ENCODE measurements at places on chromosomes 5 and 9.
A peak's percentile ranks its signal among the peaks of the same experiment; 100 is the strongest.

DNA sequence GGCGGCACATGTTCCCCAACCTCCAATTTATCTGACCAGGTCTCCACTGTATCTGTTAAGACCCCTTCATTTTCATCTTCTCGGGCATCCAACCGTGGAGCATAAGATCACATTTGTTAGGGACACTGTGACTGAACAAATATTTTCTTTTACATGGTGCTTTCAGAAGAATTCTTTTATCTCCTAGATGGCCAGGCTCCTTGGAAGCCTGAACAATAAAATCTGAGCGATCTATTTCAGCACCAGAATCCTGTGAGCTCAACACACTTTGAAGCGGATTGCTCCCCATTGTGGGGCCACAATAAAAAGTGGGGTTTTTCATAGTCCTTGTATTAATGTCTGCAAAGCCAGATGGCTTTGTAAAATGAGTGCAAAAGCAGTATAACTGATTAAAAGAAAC, 273.7 kb downstream of the CD180 start:
- DNase-seq: no peak

GRCh38 chr5:154646745-154647113, 108.4 kb upstream of the LARP1 start:
- no peak for DNase-seq

DNA sequence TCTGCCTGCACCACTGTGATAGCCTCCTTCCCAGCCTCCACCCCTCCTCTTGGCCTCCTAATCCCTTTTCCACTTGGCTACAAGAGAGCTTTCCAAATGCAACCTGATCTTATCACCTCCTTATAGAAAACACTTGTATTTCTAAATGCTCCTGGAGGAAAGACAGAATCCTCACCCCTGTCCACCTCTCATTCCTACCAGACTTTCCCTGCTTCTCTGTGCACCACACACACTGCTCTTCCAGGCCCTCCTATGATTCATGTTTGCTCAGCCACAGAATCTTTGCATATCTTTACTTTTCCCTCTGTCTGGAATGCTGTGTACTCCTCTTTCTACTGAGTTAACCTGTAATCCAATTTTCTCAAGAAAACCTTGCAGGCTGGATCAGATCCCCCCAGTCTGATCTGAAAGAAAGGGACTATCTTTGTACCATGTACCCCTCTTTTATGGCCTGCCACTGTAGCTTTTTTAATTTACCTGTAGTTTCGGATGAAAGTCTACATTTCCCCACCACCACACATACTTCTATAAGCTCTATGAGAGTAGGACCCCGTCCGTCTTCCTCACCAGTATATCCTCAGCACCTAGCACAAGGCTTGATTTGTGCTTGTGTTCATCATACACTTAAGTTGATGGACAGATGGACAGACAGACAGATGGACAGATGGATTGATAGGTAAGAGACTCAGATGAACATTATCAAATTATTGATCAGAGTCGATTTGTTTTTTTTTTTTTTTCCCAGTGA, 95.3 kb downstream of the GALNT10 start:
- DNase-seq: no peak

- no peak for DNase-seq
Observed at GRCh38 chr9:131559421-131560000, 14.2 kb downstream of the PRRT1B start.

DNA sequence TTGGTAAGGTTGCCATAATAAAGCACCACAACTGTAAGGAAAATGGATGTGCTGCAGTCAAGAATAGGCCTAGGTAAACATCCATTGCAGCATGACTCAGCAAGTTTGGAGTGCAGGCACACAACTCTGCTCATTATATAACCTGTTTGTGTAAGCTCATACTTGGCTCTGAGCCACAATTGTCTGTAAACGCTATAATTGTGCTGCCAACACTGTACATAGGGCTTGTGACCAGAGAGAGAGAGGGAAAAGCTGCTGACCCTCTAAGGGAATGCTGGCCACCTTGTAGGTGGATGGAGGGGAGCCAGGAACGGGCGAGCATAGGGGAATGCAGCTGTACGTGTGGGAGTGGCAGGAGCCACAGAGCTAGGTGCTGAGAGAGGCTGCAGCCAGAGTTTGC, 2186.5 kb upstream of the ACO1 start:
- DNase-seq: peak; percentile 45

- DNase-seq: no peak
Observed at GRCh38 chr5:124572971-124573370, 173.5 kb downstream of the ZNF608 start.
